ENCODE measurements at places on chromosomes 12 and 14.

- DNase-seq, result no peak
These were observed 82.7 kb downstream of the GRIP1 start for GRCh38 chr12:66596199-66596598.

DNA sequence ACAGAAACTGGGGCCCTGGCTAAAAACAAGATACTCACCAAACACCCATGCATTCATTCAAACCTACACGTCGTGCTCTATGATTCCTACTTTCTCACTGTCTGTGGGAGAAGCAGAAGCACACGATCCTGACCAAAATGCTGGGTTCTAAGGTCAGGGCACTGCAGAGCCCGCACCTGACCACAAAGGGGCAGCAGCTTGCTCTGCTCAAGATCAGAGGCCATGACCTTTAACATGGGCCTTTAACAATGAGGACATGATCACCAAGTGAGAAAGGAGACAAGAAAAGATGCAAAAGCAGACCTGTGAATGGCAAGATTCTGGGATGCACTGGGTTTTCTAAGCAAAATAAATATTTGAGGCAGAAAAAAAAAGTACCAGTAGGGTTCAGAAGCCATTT lies 40.1 kb upstream of the VPS33A start:
- DNase-seq, result no peak

DNA sequence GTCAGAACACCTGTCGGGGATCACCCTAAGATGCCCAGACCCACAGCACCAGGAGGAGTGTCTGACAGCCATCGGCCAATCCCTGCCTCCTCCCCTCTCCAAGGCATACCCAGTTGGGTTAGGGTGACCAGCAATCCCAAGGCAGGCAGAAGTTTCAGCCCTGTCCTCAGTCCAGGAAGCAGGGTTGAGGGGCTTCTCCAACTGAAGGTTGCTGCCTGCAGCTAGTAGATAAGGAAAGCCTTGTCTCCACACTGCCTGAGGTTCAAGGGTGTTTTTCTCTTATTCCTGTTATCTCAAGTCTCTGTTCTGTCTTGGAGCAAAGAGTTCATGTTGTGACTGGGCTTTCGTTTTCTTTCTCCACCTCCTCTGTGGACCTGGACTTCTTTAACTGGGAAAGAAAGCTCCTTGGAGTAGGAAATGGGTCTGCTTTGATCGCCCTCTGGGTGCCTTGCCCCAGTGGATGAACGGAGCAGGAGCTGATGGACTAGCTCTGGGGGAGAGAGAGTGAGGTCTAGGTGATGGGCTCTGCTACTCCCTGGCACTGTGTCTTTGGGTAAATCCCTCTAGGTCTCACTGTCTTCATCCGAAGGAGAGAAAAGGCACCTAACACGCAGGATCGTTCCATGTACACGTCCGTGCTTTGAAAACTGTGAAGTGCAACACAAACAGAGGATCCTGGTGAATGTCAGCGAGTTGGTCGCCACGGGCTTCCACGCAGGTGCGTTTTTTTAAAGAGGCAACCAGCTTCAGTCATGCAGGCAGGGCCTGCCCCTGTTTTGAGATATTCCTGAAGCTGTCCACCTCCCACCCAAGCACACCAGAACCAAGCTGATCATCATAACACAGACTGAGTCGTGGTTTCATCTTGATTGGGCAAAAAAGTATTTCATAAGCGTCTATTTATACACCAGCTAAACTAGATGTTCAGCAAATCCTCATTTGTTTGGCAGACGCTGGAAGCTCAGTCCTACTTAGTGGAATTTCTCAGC lies 52.5 kb upstream of the FOXN3 start:
- DNase-seq, result no peak

DNA sequence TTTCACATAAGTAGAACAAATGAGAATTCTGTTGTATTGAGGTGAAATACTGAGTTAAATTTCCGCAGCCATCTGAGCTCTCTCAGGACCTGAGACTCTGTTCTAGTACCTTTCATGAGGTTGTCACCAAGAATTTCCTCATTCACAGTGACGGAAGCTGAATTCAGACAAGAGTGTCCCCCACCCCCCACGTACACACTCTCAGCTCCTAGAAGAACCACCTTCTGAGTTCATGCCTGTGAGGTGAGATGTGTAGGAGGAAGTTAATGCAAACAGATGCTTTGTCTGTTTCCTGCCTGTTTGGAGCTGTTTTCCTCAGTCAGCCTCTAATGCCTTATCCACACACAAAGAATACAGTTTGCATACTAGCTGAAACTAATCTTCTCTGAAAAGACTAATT lies 18.2 kb downstream of the BICDL1 start:
- DNase-seq, result no peak

DNA sequence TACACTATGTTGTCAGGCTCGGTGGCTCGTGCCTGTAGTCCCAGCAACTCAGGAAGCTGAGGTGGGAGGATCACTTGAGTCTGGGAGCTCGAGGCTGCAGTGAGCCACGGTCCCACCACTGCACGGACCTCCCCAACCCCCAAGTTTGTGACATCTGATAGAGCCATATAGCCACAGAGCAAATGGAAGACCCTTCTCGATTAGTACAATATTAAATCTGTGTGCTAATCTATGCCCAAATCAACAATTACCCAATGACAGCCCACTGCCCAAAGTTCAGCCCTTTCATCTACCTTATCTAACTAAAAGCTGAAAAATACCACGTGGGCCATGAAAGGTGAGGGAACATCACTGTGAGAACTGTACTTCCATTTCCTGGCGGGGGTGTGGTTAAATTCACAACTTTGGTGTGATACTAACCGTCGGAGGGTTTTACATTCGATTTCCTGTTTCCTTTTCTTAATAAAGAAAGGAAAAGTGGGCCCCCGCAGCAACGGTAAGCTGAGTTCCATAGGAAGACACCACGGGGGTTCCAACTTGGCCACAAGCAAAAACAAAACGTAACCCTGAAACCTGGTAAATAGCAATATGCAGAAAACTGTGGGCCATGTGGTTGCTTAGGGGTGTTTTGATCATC lies 31.2 kb upstream of the FOS start:
- DNase-seq, result no peak

DNA sequence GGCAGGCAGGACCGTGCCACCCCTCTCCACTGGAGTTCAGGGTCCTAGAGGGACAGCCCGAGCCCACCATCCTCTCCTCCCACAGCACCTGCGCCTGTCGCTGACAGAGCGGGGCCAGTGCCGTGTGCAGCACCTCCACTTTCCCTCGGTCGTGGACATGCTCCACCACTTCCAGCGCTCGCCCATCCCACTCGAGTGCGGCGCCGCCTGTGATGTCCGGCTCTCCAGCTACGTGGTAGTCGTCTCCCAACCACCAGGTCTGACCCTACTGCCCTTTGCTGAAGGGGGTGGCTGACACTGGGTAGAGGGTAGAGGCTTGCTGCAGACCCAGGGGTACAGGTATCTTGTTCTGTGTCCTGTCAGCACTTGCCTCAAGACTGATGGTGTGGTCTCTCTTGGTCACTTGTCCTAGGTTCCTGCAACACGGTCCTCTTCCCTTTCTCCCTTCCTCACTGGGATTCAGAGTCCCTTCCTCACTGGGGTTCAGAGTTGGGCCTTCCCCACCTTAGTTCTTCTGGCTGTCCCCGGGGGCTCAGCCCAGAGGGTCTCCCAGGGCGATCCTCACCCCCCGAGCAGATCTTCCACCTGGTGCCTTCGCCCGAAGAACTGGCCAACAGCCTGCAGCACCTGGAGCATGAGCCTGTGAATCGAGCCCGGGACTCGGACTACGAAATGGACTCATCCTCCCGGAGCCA lies 42.0 kb downstream of the SH2B3 start:
- DNase-seq, result no peak

DNA sequence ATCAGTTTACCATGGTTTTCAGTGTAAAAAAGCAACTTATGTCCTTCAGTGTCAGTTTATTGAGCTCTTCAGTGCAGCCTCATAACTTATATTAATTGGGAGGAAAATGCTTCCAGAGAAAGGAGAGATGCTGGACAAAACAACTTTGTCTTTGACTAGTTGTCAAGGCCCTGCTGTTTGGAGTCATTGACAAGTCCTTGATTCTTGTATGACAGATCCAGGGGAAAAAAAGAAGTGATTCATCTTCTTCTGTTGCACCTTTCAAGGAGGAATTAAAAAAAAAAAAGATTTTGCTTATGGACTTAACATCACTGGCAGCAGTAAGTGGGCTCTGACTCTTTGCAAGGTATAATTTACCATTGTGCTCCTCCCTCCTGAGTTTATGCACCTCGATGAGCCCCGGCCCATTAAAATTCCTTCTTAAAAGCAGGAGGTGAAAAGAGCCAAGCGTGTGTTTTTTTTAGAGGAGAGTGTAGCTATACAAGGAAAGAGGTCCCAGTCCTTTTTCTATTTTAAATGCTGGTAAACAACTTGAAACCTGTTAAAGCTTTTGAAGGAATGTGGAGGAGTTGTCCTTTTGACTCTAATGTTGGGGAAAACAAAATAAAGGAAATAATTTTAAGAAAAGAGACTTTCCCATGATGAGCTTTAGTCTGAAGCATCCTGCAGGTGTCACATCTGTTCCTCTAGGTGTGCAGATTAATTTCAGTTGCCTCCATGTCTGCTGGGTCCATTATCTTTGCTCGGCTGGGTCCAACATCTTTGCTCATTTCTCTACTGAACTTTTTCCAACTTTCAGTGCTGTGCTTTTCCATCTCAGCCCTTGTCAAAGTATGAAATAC lies 431.6 kb downstream of the RAD51B start:
- DNase-seq, result no peak

GRCh38 chr14:72844524-72844923 lies 49.4 kb downstream of the DPF3 start:
- no peak for DNase-seq

DNA sequence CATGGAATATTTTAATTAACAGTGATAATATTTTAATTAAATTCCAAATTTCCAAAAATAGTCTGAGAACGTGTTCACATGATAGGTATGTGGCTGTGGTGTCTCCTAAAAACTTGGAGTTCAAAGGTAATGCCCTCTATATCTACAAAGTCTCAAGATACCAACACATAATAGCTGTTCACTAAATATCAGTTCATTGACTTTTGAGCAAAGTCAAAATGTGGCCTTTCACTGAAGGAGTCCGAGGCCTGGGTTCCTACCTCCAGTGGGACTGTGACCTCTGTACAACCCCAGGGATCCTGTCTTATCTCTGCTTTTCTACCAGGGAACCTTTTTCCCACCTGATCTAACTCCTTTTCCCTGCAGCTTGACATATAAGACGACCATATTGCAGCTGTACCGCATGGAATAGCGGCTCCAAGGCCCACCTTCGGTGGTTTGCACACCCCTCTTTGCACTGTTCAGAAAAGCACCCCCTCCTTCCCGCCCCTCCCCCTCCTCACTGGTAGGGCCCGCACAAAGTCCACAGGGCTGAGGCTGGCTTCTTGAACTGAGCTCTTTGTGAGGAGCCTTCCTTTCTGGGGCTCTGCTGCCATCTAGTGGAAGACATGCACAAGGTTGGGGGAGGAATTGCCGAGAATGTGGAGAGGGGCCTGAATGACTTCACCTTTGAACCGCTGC lies 3.1 kb downstream of the CCND2 start:
- DNase-seq, result peak; percentile 64

GRCh38 chr14:102778338-102779083 lies 1.3 kb downstream of the TRAF3 start:
- DNase-seq, result no peak

- DNase-seq, result no peak
These were observed 23.0 kb upstream of the BATF start for GRCh38 chr14:75499084-75499875.

GRCh38 chr14:78455896-78456435 lies 285.8 kb downstream of the NRXN3 start:
- peak; percentile 6 for DNase-seq

DNA sequence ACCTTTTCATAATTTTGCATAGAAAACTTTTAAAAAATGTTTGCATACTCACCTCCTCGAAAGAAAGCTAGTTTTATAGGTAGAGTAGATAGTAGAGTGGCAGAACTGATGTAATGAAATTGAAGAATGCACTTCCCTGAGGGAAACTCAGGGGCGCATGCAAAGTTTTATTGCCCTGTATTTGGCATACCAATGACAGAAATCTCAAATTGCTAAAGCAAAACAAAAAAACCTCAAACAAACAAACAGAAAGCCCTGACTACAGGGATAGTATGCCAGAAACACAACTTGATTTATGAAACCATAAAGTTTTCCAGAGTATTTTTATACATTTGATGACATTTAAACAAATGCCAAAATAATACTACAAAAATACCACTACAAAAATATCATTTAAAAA lies 1.8 kb downstream of the RASSF9 start:
- no peak for DNase-seq

DNA sequence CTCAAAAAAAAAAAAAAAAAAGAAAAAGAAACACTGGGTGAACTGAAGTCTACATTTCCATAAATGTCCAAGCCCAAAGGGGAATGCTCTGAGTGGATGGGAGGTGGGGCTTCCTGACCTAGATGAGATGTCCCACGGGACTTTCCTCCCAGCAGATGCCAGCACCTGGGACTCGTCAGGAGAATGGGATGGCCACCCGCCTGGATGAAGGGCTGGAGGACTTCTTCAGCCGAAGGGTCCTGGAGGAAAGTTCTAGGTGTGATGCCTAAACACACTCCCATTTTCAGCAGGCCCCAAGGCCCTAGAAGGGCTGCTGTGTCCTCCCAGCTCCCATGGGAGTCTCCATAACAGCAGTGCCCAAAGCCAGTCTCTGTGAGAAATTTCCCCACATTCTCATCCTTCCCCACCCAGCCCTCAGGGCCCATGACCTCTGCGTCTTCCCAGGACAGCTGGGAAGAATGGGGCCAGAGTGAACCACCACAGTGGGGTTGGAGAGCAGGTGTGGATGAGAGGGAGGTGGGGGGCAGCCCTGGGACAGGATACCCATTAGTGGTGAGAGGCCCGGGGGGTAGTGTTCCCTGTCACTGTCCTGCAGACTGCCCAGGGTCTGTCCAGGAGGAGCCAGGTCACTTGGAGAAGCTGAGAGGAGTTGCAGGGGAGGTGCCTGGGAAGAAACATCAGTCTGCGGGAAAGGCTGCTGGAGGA lies 7.1 kb upstream of the CPNE6 start:
- DNase-seq, result peak; percentile 11

GRCh38 chr12:58847901-58848600 lies 72.3 kb downstream of the LRIG3 start:
- no peak for DNase-seq

GRCh38 chr12:48084841-48085460 lies 20.9 kb downstream of the SENP1 start:
- no peak for DNase-seq

DNA sequence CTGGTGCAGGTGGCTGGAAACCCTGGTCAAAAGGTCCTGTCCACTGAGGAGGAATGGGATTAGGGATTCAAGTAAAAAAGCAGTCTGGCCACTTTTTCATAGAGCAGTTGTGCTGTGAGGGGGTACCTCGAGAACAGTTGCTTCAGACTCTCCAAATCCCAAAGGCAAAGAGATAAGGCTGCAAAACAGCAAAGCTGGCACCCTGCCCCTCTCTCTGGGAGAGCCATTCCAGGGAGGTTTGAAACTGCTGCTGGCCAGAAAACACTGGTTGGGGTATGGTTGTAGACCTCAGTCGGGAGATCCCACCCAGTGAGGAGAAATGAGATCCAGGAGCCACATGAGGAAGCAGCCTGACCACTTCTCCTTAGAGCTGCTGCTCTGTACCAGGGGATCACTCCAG lies 137.3 kb downstream of the CEP83 start:
- DNase-seq, result no peak
